ENCODE measurements at places on chromosomes 5 and 9. TPM values are rescaled to one million over a fixed set of nuclear protein-coding genes. Genes with fewer than 3 reads are reported as not detected.

The MLANA gene
- not detected for total RNA-seq

The SOHLH1 gene
- not detected for total RNA-seq

The PCDHA2 gene
- total RNA-seq: not detected

The THG1L gene
- 9.4 TPM for total RNA-seq

The PCDHGC5 gene
- total RNA-seq: 0.98 TPM

The GFPT2 gene
- 3.0 TPM for total RNA-seq

The PAPPA gene
- total RNA-seq: 0.72 TPM

GRCh38 chr5:74686962-74687751 lies 2.1 kb downstream of the HEXB start:
- no peak overlapping the region for H3K27ac ChIP-seq
- peaks cover 7% of the 10 kb centered on the region for H3K4me1 ChIP-seq
- peaks cover 13% of the 10 kb centered on the region for H3K36me3 ChIP-seq
- no peak for DNase-seq
- H3K27me3 ChIP-seq: no peaks in the 10 kb centered on the region

DNA sequence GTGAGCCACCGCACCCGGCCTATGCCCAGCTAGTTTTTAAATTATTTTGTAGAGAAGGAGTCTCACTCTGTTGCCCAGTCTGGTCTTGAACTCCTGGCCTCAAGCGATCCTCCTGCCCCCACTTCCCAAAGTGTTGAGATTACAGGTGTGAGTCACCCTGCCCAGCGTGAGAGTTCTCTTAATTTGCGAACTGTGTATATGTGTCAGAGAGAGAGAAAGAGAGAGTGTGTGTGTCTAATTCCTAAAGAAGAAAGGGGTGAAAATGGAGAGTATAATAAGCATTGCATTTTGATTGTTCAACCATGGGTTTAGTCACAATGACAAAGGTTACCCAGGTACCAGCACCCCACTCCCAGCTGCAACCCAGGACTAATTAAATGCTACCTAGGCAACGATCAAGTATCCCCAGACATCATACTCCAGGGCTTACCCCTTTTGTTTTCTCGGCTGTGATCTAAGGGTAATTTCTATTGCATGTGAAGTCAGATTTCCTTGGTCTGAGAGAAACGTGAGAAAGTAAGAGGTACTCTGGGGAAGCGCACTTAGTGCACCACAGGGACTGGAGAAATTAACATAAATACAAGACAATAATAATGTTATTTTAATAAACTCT lies 16.6 kb downstream of the MAP1B start:
- no peaks in the 10 kb centered on the region for H3K4me1 ChIP-seq
- no peak overlapping the region for H3K4me3 ChIP-seq
- H3K27me3 ChIP-seq: no peaks in the 10 kb centered on the region

GRCh38 chr5:14190194-14191164 lies 47.3 kb downstream of the TRIO start:
- no peak overlapping the region for H3K27ac ChIP-seq
- DNase-seq: no peak
- H3K27me3 ChIP-seq: no peaks in the 10 kb centered on the region
- no peak overlapping the region for H3K4me3 ChIP-seq
- no peaks in the 10 kb centered on the region for H3K36me3 ChIP-seq

DNA sequence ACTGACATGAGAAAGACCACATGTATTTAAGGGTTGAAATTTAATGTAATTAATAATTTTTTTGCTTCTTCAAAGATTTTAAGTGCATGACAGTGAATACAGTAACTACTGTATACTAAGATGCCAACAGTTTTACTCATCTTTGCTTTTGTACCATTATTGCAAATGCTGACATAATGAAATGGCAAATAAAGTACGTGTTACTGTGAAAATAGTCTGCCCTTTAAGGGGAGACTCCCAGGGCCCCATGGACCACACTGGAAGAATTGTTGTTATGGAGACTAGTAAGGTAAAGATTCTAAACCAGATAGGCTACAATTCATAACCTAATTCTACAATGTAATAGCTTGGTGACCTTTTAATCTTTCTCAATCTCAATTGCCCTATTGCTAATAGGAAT lies 84.7 kb downstream of the NR3C1 start:
- no peaks in the 10 kb centered on the region for H3K27me3 ChIP-seq
- DNase-seq: no peak
- H3K4me1 ChIP-seq: no peaks in the 10 kb centered on the region
- H3K27ac ChIP-seq: no peak overlapping the region

DNA sequence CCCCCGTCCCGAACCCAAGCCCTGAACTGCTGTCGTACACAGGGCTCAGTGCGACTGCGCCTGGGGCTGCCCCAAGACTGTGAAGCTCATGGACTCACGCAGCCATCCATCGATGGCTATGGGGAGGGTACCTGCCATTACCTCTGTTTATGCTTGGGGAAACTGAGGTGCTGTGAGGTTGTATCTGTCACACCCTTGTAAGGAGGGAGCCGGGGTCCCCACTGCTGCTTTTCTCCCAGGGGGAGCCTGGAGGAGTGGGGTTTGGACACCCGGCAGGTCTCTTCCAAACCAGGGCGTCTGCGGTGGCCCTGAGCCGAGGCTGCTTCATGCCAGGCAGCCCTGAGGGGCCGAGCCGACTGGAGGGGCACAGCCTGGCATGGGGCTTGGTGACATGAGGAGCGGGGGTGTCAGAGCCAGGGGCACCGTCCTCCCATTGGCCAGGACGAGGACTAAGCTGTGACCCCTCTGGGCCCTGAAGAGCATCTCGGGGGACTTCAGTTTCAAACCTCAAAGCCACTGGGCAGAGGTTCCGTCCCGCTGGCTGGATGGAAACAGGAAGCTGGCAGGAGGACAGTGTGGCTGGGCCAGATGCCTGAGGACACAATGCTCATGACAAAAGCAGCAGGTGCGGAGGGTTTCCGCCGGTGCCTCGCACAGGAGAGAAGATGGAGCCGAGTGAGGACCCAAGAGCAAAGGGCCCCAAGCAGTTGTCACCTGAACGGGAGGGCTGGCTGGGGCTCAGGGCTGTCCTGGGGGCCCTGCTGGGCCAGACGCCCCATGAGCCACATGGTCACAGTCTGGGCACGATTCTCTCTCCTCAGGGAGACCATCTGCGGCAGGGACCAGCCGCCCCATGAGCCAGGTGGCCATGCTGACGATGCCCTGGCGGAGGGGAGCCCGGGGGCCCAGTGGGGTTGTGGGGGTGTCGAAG lies 54.4 kb upstream of the EXOC3 start:
- no peaks in the 10 kb centered on the region for H3K4me1 ChIP-seq
- no peak overlapping the region for H3K27ac ChIP-seq
- no peaks in the 10 kb centered on the region for H3K27me3 ChIP-seq
- H3K36me3 ChIP-seq: no peaks in the 10 kb centered on the region
- no peak overlapping the region for H3K4me3 ChIP-seq

GRCh38 chr9:136358016-136358415 lies 5.5 kb downstream of the DNLZ start:
- no peak for DNase-seq
- H3K4me1 ChIP-seq: peaks cover 45% of the 10 kb centered on the region
- peaks cover 15% of the 10 kb centered on the region for H3K36me3 ChIP-seq
- no peak overlapping the region for H3K4me3 ChIP-seq
- no peaks in the 10 kb centered on the region for H3K27me3 ChIP-seq
- H3K27ac ChIP-seq: no peak overlapping the region

DNA sequence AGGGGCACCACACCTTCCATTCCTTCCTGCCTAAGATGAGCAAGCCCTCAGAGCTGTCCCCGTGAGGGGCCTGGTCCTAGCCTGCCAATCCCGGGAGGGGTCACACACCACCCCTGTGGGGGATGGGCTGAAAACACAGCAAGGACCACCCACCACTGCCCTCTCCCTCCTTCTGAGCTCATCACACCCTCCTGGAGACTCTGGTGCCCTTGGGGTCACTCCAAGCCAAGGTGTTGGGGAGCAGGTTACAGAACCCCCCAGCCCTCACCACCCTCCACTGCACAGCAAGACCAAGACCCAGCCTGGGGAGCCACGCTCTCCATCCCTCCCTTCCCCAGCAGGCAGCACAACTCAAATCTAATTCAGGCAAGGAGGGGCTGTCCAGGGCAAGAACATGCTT lies 60.5 kb upstream of the PPP1R26 start:
- peaks cover 64% of the 10 kb centered on the region for H3K27me3 ChIP-seq
- H3K27ac ChIP-seq: no peak overlapping the region
- no peak for DNase-seq
- no peak overlapping the region for H3K4me3 ChIP-seq
- H3K36me3 ChIP-seq: no peaks in the 10 kb centered on the region
- H3K4me1 ChIP-seq: no peaks in the 10 kb centered on the region

DNA sequence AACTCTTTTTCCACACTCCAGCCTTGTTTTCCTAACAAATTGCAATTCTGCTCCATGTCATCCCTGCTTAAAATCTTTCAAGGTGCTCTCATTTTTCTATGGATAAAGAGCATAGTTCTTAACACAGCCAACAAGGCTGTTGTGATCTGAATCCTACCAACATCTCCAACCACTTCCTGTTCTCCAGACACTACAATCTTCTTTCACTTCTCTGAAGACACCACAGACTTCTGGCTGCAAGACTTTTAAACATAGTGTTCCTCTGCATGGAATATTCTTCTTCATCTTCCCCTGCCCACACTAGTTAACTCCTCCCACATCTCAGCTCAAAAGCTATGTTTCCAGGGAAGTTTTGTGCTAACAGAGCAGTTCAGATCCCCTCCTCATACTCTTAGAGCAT lies 404.8 kb downstream of the MAN2A1 start:
- H3K36me3 ChIP-seq: no peaks in the 10 kb centered on the region
- DNase-seq: no peak
- H3K27ac ChIP-seq: no peak overlapping the region

DNA sequence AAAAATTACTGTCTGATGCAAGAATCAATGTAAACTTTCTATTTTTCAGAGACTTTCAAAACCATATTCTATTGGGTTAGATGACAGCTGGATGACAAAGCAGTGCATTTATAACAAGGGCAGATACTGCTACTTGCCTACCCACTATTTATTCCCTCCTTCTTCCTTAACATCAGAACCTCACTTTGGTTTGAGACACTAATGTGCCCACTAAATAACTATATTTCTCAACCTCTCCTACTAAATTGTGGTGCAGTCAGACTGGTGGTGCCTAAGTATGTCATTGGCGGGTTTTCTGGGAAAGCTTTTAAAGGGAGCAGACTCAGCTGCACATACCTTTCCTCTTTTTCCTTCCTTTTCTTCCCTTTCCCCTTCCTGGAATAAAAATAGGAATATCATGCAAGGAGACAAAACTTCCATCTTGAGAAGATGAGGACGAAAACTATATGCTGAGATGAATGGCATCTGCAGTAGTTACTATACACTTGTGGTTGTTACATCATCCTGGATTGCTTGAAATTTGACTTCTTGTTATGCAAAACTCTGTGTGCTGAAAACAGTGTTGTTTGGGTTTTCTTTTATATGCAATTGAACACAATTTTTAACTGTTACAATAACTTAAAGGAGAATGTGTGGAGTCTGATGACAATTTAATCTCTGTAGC lies 43.8 kb downstream of the PRR16 start:
- no peaks in the 10 kb centered on the region for H3K36me3 ChIP-seq
- no peak overlapping the region for H3K4me3 ChIP-seq
- H3K27me3 ChIP-seq: no peaks in the 10 kb centered on the region
- no peak for DNase-seq
- H3K4me1 ChIP-seq: no peaks in the 10 kb centered on the region
- no peak overlapping the region for H3K27ac ChIP-seq

- H3K4me3 ChIP-seq: no peak overlapping the region
- no peak overlapping the region for H3K27ac ChIP-seq
- H3K27me3 ChIP-seq: no peaks in the 10 kb centered on the region
- no peak for DNase-seq
- H3K4me1 ChIP-seq: no peaks in the 10 kb centered on the region
Measured at GRCh38 chr9:116313638-116314037, 160.0 kb downstream of the PAPPA start.

All from spleen (tissue), 13 donors.